Right renal pelvis (tissue), 4 donors: ENCODE measurements at places on chromosomes 12 and 14. TPM values are rescaled to one million over a fixed set of nuclear protein-coding genes. Genes with fewer than 3 reads are reported as not detected.

DTX1 gene
- polyA plus RNA-seq = 12.1 TPM

ITGB7 gene
- 1.7 TPM for polyA plus RNA-seq

TAS2R7 gene
- not detected for polyA plus RNA-seq

GRCh38 chr12:102800565-102800964 is 116.5 kb downstream of the PAH start:
- DNase-seq = no peak

GLS2 gene
- polyA plus RNA-seq = 1.1 TPM

OR2AP1 gene
- polyA plus RNA-seq = not detected

DNA sequence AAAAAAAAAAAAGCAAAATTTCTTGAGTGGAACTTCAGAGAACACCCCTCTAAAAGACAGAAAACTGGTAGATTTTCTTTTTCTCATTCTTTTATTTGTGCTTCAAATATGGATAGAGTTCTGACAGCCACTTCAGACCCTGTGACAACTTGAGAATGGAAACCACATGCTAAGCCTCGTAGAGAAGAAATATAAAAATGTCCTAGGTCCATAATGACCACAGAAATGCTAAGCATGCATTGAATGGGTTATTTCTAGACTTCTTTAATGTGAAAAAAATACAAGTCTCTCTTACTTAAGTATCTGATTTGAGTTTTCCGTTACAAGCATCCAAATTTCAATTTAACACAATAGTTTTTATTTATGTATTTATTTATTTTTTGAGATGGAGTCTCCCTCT is 28.3 kb upstream of the DIO2 start:
- no peak for DNase-seq

SIX1 gene
- 12.1 TPM for polyA plus RNA-seq

KNTC1 gene
- 33.7 TPM for polyA plus RNA-seq

GRCh38 chr12:24363177-24363754 is 413.8 kb upstream of the SOX5 start:
- DNase-seq = no peak

ZDHHC22 gene
- 0.38 TPM for polyA plus RNA-seq

GRCh38 chr12:80411787-80412186 is 32.2 kb upstream of the PTPRQ start:
- DNase-seq = no peak

DNA sequence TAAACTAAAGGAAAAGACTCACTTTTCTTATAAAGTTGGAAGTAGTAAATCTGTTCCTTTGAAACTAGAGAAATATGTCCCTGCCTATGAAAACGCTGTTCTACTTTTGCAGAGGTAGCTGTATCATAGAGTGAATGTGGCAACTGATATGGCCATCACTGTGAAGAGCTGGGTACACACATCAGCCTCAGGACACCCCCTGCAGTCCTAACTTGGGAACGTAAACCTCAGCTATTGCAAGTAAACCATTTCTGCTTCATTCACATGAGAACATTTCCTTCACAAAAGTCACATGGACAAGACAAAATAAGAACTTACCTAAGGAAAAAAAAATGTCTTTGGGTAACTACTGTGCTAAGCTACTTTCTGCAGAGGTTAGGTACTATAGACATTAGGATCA is 233.3 kb upstream of the PPFIA2 start:
- no peak for DNase-seq

POTEG gene
- not detected for polyA plus RNA-seq

RASAL1 gene
- 11.4 TPM for polyA plus RNA-seq

RNU4-1 gene
- polyA plus RNA-seq = not detected

DNA sequence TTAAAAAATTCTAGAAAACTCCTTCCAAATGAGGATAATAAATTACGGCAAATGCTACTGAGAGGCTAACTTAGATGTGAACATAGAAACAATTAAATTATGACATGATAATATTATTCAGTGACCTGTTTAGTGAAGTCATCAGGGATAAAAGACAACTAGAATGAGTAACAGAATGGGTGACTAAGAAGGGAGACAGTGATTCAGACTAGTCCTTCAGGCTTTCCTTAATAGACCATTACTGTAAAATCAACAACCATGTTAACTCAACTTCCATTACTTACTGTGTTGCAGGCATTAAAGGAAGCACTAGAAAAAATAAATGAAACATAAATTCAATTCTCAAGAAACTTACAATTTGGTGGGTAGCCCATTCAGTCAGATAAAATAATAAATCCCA is 543.9 kb upstream of the LRFN5 start:
- no peak for DNase-seq
